ENCODE measurements at places on chromosomes 12 and 14. TPM values are rescaled to one million over a fixed set of nuclear protein-coding genes. Genes with fewer than 3 reads are reported as not detected.

LIN52 gene
- polyA plus RNA-seq: 20.2 TPM

SIX6 gene
- polyA plus RNA-seq: not detected

TAMALIN gene
- polyA plus RNA-seq: 21.5 TPM

TSPAN11 gene
- polyA plus RNA-seq: 44.2 TPM

TAS2R46 gene
- polyA plus RNA-seq: not detected

KRT3 gene
- not detected for polyA plus RNA-seq

CD27 gene
- 3.6 TPM for polyA plus RNA-seq

TDP1 gene
- 17.2 TPM for polyA plus RNA-seq

TCL1B gene
- not detected for polyA plus RNA-seq

TIMM9 gene
- 66.6 TPM for polyA plus RNA-seq

CCDC197 gene
- not detected for polyA plus RNA-seq

KRT85 gene
- polyA plus RNA-seq: not detected

GARIN6 gene
- polyA plus RNA-seq: not detected

AMN1 gene
- 41.6 TPM for polyA plus RNA-seq

CRACR2A gene
- polyA plus RNA-seq: 1.5 TPM

SERPINA12 gene
- polyA plus RNA-seq: 0.13 TPM

PTPN21 gene
- polyA plus RNA-seq: 18.5 TPM

PTPRB gene
- polyA plus RNA-seq: 10.7 TPM

NGB gene
- polyA plus RNA-seq: 15.6 TPM
